HCT116 (cell line): ENCODE measurements at places on chromosomes 3 and 15.

- no peak for DNase-seq
These were observed 10.7 kb downstream of the GORASP1 start for GRCh38 chr3:39096775-39097174.

GRCh38 chr3:25397150-25397549 lies 30.9 kb upstream of the RARB start:
- no peak for DNase-seq

DNA sequence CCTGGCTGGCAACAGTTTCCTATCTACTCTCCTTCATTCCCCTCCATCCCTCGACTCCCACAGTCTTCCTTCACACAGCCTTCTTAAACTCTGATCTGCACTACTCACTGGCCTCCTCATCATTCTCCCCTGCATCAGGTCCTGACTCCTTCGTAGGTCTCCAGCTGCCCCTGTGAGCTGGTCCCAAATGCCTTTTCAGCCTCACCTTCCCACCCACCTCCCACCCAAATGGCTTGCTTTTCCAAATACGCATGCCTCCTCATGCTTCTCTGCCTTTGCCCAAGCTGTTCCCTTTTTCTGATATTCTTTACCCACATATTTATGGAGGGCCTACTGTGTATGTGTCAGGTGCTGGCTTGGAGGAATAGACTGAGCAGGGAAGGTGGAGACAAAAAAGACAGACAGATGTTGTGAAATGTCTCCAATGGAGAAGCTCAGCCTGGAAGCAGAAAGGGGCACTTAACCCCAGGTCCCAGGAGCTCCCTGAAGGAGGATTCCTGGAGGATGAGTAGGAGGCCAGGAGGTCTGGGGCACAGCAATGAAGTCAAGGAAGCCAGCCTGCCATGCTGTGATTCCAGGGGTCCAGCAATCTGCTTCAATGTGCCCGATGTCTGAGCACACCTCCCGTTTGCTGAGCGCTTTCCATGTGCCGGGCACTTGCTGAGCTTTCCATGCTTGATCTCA lies 252.2 kb downstream of the SHQ1 start:
- DNase-seq, result no peak

DNA sequence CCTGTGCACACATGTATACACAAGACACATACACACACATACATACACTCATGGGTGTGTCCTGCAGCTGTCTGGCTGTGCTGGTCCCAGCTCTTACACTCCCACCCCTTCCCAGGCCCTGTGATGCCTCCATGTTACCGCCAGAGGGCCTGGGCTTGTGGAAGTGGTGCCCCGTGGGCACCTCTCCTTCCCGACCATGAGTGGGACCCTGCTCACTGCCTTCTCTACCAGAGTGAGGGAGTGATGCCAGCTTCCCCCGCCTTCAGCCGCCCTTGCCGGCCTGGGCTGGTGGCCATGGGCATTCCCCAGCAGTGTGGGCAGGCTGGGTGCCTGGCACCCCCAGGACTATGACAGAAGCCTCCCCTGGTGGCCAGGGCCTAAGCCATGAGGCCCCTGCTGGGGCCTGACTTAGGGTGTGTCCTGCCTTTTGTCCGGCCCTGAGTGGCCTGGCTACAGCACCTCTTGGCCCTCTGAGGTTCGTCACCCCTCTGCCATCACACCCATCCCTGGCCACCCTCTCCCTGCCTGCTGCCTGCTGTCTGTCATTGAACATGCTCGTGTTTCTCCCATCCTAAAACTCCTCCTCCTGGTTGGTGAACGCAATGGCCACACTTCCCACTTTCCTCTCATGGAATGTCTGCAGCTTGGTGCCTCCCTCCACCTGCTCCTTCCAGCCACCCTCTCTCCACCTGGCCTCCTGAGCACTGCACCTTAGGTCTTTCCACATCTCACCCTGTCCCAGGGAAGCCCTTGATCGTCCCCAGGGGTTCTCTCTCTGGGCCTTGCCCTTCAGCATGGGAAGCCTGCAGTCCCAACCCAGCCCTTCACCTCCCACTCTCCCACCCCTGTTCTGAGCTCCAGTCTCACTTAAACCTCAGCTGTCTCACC lies 14.6 kb downstream of the HDAC11 start:
- DNase-seq, result no peak

DNA sequence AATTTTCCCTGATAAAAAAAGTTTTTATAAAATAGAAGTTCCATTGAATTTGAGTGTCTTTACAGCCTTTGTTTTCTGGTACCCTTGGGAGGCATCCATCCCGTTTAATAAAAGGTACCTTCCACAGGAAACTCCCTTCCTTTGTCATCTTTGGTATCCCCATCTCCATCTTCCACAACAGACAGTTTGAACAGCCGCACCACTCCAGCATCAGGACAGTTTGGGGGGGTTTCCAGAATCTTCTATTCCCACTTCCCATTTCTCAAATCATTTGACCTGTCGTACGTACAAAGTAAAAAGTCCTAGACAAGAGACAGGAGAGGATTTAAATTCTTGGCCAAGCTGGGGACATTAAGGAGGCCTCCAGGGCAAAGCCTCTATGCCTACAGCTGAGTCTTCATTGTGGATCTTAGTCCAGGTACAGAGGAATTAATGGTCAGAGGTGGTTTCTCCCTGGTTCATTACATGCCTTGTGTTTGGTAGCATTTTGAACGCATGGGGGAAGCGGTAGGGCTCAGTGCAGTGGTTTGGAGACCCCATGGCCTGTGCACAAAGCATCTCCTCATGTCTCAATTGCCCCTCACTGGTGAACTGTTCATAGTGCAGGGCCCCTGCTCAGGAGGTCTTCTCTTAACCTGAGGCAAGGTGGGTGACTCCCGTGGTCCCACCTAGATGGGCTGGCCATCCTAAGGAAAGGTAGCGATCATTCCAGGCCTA lies 19.4 kb upstream of the BCL2A1 start:
- DNase-seq, result no peak

GRCh38 chr15:82129761-82130160 lies 83.9 kb upstream of the MEX3B start:
- DNase-seq, result no peak

GRCh38 chr15:76930831-76931396 lies 635 bp upstream of the RCN2 start:
- DNase-seq, result no peak

GRCh38 chr15:98700519-98700918 lies 52.2 kb downstream of the IGF1R start:
- DNase-seq, result no peak

DNA sequence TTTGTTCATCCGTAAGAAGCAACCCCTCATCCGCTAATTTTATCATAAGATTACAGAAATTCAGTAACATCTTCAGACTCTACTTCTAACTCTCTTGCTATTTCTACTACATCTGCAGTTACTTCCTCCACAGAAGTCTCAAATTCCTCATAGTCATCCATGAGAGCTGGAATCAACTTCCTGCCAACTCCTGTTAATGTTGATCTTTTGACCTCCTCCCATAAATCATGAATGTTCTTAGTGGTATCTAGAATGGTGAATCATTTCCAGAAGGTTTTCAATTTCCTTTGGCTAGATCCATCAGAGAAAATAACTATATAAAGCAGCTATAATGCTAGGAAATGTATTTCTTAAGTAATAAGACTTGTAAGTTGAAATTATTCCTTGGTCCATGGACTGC lies 115.1 kb downstream of the TAFA4 start:
- no peak for DNase-seq

- DNase-seq, result no peak
These were observed 70.9 kb downstream of the AAGAB start for GRCh38 chr15:67183443-67184169.

DNA sequence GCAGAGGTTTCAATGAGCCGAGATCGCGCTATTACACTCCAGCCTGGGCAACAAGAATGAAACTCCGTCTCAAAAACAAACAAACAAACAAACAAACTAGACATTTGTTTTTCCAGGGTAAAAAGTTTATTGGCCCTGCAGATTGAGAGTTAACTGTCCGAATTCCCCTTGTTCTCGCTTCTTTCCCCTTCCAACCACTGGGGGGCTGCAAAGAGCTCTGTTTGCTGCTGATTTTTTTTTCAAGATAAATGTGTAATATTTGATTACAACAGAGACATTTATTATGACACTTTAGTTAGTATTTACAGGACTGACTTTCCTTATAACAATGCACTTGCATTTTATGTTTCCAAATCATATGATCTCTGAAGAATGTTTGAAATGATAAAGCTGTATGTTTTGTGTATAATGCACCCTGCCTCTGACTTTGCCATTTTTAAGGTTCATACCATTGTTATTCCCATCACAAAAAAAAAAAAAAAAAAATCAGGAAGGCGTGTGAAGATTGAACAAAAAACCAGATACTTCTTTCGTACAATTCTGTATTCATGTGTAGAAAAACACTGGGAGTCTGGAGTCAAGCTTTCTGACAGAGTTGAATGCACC lies 2.8 kb downstream of the CLSTN2 start:
- peak; percentile 19 for DNase-seq

- DNase-seq, result no peak
These were observed 17.0 kb downstream of the PEAK1 start for GRCh38 chr15:77402740-77403379.

DNA sequence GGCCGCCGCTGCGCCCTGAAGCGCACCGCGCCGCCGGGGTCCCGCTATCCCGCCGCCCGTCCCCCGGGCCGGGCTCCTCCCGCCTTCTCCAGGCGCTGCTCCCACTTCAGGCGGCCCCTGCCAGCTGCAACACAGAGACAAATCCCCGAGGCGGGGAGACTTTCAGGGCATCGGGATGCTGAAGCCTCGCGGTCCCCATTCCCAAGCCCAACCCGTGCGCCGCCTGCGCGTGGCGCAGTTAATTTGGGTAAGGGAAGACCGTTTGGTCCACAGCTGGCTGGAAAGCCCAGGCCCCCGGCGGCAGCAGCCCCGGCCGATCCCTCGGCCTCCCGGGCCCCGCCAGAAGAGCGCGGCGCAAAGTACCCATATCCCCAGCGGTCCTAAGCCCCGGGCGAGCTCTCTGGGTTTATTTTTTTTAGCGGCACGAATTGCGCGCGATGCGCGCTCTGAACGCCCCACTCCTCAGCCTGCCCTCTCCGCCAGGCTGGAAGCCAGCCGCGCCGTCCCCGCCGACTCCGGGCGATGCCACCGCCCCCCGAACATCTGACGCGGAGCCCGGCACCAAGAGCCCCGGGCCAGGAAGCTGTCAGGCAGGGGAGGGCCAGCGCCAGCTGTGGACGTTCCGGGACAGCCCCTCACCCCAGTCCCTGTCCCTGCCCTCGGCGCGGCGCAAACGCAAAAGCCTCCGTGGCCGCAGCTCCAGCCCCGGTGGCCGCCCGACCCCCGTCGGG lies 517 bp downstream of the FBN1 start:
- no peak for DNase-seq

DNA sequence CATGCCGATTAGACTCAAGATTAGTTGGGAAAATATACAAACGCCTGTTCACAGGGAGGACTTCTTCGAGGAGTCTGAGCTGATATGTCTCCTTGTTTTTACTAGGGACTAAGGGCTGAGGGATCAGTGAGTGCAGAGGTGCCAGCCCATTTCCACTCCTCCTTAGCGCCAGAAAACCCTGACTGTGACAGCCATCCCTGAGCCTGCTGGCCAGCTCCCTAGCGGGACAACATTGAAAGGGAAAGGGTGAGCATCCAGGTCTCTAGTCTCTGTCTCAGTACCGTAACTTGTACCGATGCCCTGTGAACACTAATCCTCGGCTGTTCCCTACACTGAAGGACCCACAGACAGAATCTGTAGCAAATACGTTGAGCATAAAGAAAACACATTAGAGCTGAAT lies 243.4 kb downstream of the WNT5A start:
- DNase-seq, result no peak

GRCh38 chr15:74519311-74519710 lies 21.7 kb upstream of the ARID3B start:
- DNase-seq, result no peak

DNA sequence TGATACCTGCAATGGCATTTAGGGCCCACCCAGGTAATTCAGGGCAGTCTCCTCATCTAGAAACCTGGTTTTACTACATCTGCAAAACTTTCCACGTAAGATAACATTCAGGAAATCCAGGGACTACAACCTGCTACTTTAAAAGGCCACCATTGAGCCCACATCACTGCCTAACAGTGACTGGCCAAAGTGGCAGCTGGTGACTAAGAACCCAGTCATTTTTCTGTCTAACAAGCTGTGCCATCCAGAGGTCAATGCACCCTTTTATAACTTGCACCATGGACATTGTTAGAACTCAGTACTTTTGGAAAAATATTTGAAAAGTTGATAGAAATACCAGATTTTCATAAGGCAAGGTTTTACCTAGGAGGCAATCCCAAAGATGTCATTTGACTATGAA lies 492.4 kb downstream of the OTOL1 start:
- DNase-seq, result no peak

DNA sequence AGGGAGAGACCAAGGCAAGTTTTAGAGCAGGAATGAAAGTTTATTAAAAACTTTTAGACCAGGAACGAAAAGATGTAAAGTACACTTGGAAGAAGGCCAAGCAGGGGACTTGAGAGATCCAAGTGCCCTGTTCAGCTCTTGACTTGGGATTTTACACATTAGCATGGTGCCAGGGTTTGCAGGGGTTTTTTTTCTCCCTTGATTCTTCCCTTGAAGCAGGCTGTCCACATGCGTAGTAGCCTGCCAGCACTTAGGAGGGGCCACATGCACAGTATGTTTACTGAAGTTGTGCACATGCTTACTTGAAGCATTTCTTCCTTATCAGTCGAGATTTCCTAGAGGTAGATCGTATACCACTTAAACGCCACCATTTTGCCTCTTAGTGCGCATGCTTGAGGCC lies 277.5 kb upstream of the AGTR1 start:
- no peak for DNase-seq

- DNase-seq, result no peak
These were observed 9.1 kb upstream of the MFSD1 start for GRCh38 chr3:158792709-158793108.

- DNase-seq, result no peak
These were observed 9.0 kb downstream of the ZIC4 start for GRCh38 chr3:147397155-147397874.

DNA sequence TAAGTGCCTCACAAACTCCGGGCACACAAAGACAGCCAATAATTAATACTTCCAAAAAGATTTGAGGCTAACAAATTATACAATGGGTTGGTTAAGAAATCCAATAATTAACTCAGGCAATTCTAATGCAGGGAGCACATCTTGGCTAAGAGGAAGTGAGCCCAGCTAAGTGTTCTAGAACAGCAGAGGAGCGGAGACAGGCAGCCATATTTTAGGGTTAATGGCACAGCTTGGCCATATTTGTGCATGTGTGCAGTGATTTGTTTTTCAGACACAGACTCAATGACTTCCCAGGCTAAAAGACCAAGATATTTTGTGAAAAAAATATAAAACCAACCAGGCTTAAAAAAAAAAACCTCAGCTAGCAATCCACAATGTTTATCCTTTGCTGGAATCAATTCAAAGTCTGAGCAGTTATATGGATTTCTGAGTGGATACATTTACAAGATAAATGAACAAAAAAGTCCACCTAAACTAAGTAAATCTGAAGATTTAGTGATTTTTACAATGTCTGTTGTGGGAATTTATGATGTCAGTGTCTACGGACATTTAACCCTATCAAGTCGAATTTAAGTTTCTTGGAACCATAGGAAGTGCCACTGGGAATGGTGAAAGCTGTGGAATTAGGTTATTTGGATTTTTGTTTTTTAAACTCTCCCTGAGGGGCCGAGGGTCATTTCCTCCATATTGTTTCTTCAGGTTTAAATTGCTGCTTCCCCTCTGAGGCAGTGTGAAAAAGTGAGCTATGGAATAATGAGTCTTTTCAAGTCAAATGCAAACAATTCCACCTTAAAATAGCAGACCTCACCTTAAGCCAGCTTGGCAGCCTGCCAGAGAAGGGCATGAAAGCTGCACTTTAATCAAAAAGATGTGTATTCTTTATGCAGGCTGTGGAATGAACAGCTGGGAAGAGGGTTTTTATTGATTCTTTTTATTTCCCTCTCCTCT lies 413.7 kb upstream of the TBL1XR1 start:
- no peak for DNase-seq

GRCh38 chr15:80194914-80195313 lies 42.1 kb downstream of the FAH start:
- DNase-seq, result no peak
